NCI-H510A (cell line): ENCODE measurements at places on chromosomes 11 and 22.

GRCh38 chr11:112627588-112628045 is 333.6 kb upstream of the NCAM1 start:
- DNase-seq, result no peak

- DNase-seq, result no peak
Measured at GRCh38 chr11:118442908-118443589, 6.8 kb downstream of the KMT2A start.

- DNase-seq, result no peak
Measured at GRCh38 chr11:128716661-128717210, 22.9 kb downstream of the FLI1 start.

GRCh38 chr11:123143476-123143875 is 51.6 kb downstream of the CLMP start:
- DNase-seq, result no peak

GRCh38 chr11:123430721-123431497 is 840 bp downstream of the GRAMD1B start:
- no peak for DNase-seq
